ENCODE measurements at places on chromosomes 11 and 22. TPM values are rescaled to one million over a fixed set of nuclear protein-coding genes. Genes with fewer than 3 reads are reported as not detected.

APLNR gene
- not detected for total RNA-seq

UQCR10 gene
- total RNA-seq, result 11.9 TPM

HBG2 gene
- not detected for total RNA-seq

PTGDR2 gene
- total RNA-seq, result not detected

CD151 gene
- total RNA-seq, result 159 TPM

DBX1 gene
- total RNA-seq, result not detected

CRYBA4 gene
- not detected for total RNA-seq

OR6A2 gene
- 0.27 TPM for total RNA-seq

PLAAT2 gene
- not detected for total RNA-seq

CSTPP1 gene
- 34.9 TPM for total RNA-seq

TUT1 gene
- 4.5 TPM for total RNA-seq

CLTCL1 gene
- 4.6 TPM for total RNA-seq

CBX6 gene
- 87.7 TPM for total RNA-seq

POU2AF1 gene
- not detected for total RNA-seq

CSNK2A3 gene
- 4.7 TPM for total RNA-seq
